ENCODE measurements at places on chromosomes 13 and 19. TPM values are rescaled to one million over a fixed set of nuclear protein-coding genes. Genes with fewer than 3 reads are reported as not detected.

DNA sequence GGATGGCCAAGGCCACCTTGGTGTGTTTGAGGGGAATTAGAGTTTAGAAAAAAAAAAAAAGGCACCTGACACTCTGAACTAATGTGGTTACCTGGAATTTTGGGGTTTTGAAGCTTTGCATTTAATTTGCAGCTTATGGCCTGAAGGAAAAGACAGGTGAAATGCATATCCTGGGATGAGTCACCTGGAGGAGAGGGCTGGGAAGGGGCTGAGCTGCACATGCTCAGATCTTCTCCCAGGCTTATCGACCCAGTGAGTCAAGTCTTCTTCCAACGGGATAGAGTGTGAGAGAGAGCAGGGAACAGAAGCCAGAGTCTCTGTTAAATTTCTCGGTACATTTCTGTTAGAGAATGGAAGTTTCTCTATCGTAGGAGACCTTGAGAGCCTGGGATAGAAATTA, 29.7 kb upstream of the ALOX5AP start:
- DNase-seq: no peak

DNA sequence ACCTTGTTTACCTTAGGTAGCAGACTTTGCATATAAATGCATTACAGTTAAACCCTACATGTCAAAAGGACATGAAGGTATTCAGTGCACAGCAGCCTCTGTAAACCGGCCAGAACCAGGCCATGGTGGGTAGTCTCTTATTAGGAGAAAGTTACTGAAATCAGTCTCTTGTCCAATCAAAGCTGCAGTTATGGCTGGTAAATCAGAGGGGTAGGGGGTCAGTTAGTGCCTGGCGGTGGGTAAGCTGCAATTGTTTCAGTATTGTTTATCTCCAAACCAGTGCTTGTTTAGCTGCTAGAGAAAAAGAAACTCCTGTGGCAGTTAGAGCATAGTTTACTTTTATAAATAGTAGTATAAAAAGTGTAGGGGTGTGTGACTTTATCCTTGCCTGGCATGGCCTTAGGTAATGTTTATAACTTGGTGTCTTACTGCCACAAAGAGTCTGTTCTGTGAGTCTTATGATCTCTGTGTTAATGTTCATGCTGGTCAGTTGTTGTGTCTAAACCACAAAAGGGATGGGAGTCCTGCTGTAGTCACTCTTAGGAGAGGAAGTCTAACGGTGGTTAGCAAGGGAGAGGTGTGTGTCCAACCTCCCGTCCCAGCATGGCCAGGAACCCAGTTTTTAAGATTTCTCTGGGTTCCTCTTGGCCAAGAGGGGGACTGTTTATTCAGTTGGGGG, 28.0 kb downstream of the CHST8 start:
- DNase-seq: no peak

GRCh38 chr19:32824191-32824751, 45.3 kb downstream of the SLC7A9 start:
- no peak for DNase-seq

- peak; percentile 23 for DNase-seq
Observed at GRCh38 chr19:27776020-27776419, 1436.9 kb downstream of the UQCRFS1 start.

GRCh38 chr19:34963573-34964406, at the start of gene ZNF792:
ZNF792 (minus strand) TSS chr19:34964229; CDS start chr19:34963662, 567 bp downstream.
- DNase-seq: peak; percentile 53

- DNase-seq: no peak
Observed at GRCh38 chr19:14580623-14581237, 2.2 kb upstream of the CLEC17A start.

DNA sequence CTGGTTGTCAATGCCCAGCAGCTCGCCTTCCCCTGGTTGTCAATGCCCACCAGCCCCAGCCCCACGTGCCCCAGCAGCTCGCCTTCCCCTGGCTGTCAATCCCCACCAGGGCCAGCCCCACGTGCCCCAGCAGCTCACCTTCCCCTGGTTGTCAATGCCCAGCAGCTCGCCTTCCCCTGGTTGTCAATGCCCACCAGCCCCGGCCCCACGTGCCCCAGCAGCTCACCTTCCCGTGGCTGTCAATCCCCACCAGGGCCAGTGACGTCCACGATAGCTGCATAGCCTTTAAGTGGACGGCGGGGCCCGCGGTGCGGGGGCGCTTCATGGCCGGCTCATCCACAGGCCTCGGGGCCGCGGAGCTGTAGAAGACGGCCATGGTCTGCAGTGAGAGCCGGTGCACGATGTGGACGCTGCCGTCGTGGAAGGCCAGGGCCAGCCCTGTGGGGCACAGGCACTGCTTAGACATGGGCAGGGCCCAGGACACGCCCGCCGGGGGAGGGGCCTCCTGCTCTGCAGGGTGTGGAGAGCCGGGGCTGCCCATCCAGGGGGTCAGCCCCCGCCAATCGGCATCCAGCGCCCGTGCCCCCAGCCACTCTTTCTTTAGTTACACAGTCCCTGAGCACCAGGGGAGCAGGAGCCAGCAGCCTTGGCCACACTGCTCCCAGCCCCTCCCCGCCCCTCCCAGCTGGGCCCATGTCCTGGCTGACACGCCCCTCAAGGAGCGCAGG, 13.1 kb downstream of the MED16 start:
- DNase-seq: no peak

DNA sequence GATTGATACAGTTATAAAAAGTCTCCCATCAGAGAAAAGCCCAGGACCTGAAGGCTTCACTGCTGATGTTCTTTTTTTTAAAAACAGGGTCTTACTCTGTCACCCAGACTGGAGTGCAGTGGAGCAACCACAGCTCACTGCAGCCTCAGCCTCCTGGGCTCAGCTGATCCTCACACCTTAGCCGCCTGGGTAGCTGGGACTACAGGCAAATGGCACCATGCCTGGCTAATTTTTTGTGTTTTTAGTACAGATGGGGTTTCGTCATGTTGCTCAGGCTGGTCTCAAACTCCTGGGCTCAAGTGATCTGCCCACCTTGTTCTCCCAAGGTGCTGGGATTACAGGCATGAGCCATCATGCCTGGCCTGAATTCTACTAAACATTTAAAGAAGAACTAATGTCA, 33.1 kb downstream of the TEX29 start:
- no peak for DNase-seq

DNA sequence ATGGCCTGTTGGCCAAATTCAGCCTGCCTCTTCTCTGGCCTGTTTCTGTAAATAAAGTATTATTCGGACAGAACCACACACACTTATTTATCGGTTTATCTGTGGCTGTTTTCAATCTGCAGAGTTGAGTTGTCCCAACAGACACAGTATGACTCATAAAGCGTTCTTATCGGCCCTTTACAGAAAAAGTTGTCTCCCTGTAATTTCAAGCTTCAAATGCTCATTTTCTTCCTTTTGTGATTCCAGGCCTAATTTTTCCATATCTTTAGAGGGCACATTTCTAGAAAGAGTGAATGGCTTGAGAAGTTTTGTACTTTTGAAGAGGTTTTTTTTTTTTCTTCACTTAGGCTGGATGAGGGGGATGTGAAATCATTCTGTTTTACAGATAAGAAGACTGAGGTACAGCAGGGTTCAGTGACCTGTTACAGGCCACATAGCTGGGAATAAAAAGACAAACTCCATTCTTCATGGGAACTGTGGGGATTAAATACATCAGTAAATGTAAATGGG, 440.9 kb downstream of the TSHZ3 start:
- peak; percentile 17 for DNase-seq

DNA sequence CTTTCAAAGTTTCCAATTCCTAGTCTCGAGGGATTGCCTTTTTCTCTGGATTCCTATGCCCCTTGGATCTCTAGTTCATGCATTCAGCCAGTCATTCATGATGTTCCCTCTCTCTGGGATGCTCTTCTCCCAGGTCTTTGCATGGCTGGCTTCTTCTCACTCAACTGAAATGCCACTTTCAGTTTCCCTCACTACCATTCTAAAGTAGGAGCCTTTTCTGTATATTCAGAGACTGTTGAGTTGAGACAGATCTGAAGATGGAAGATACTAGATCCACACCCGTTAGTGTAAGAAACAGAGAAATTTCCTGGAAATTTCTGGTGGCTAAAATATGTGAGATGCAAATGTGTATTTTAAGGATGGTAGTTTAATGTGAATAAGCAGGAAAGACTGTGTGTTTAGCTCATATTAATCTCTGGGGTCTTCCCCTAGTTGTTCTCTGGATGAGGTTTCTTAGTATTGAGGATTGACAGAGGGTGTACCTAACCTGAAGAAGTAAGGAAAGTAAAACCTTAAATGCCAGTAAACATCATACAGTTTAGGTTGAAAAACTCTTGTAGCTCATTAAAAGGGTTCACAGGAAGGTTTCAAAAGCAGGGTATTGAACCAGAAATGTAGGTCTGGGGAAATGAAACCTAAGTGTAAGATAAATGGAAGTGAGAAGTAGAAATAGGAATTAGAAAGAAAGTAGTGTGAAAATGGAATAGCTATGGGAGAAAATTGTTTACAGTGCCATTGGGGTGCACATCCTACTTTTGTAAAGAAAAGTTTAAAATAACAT, 331.3 kb downstream of the NDFIP2 start:
- DNase-seq: no peak

GRCh38 chr19:29878973-29879654, 62.9 kb upstream of the URI1 start:
- DNase-seq: no peak

DNA sequence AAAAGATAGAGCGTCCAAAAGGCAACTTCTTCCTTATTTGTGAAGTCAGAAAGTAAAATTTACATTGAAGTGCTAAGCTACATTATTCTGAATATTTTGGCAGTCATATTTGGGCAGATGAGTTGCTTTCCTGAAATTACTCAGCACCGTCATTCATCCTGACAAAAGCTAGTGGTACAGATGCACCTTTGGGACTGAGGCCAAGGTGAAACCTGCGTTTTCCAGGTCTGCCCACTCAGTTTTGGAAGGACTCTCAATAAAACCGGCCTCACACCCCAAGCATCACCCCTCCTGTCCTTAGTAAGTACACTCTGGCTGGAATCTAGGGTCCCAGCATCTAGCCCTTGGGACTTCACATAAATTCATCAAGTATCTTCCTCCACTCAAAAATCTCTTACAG, 187.5 kb downstream of the TM9SF2 start:
- DNase-seq: no peak

GRCh38 chr19:3784607-3785450, 1.4 kb downstream of the MATK start:
- no peak for DNase-seq

The CCDC70 gene
- not detected for total RNA-seq

The INSL3 gene
- total RNA-seq: not detected

The SGCG gene
- not detected for total RNA-seq

The ADGRE3 gene
- total RNA-seq: not detected

The GPC6 gene
- total RNA-seq: 6.0 TPM

Measured in fibroblast of villous mesenchyme (primary cell).